ENCODE measurements at places on chromosomes 1 and 21.
A peak's percentile ranks its signal among the peaks of the same experiment; 100 is the strongest.

- no peak for DNase-seq
These were observed 9.3 kb downstream of the TMEM39B start for GRCh38 chr1:32082022-32082421.

DNA sequence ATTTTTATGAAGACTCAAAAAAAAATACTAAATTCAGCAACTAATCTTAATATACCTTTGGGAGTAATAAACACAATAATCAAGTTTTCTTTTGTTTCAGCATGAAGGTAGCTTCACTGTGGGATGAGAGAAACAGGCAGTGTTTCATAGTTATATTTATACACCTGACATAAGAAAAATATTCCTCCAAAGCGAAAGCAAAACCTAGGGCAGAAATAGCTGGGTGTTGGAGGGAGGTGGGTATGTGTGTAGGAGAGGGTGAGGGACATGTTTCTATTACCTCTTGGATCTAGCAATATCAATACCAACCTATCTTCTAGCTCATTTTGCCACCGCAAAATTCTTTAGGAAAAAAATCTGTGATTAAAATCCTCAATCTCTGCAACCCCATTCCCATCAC lies 24.9 kb upstream of the MAN1A2 start:
- no peak for DNase-seq

- no peak for DNase-seq
These were observed 135.9 kb upstream of the KCNK2 start for GRCh38 chr1:214946615-214947014.

- DNase-seq: no peak
These were observed 41.5 kb downstream of the IER5 start for GRCh38 chr1:181129771-181130606.

DNA sequence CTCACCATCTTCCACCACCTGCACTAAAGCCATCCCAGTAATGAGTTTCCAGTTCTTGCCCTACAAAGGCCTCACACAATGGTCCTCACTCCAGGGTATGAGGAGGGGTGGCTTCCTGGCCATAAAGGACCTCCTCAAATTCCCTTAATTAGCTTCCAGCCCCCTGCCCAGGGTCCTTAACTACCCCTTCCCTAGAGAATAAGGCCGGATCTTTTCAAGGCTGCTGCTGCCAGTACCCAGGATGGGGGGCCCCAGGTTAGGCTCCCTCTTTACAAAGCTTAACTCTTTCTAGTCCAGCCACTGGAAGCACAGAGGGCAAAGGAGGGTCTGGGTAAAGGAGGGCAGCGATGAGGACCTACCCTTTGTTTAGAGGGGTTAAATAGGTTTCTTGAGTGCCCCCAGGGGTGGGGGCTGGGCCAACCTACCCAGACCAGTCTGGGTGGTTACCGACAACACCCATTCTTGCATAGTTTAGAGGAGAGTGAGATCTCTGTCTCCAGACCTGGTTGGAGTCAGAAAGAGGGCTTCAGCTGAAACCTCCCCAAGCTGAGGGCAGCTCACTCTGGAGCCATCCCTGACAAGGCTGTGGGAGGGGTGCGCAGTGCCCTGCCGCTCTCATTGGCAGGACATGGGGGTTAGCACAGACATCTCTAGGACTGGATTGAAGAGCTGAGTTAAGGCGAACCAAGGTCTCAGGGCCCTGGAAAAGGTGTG lies 7.1 kb downstream of the BLACAT1 start:
- no peak for DNase-seq

- DNase-seq: no peak
These were observed 96.4 kb downstream of the S1PR1 start for GRCh38 chr1:101333186-101333585.

- DNase-seq: no peak
These were observed 23.8 kb downstream of the UBE4B start for GRCh38 chr1:10056599-10056987.

DNA sequence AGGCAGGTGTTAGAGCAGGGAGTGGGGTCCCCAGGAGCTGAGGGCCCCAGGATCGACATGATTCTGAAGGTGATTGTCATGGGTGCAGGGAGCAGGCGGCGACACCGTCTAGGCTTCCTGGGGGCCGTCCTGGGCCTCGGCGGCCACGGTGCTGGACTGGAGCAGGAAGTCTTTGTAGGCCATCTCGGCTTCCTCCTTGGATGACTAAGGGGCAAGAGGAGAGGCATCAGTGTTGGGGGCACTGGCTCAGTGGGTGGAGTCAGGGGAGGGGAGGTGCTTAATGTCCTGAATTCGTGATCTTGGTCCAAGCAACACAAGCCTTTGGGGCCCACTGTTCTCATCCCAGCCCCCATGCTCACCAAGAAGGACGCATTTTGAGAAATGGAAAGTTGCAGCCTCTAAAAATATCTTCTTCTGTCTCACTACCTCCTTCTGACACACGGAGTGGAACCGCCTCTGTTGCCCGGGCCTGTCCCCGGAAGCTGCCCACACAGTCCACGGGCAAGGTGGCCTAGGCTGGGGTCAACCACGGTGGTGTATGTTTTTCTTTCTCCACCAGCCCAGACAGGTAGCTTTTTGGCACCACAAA lies 8.6 kb upstream of the FCMR start:
- DNase-seq: no peak

DNA sequence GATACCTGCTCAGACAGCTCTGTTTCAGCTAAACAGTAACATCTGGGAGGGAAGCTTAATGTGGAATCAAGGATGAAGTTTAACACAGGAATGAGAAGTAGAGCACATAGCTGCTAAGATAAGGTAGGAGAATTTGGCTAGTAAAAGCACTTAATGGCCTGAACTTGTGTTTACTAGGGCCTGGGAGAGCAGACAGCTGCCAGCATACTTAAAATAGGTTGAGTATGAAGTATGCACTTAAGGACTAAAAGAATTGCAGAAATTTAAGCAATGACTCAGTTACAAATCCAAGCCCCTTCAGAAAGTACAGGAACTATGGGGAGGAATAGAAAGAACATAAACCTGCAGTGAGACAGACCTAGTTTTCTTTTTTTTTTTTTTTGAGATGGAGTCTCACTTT lies 53.0 kb downstream of the BACH1 start:
- DNase-seq: no peak

GRCh38 chr1:223114871-223115270 lies 28.2 kb downstream of the TLR5 start:
- DNase-seq: no peak

- DNase-seq: no peak
These were observed 78.0 kb downstream of the HLCS start for GRCh38 chr21:36888466-36888865.

- DNase-seq: no peak
These were observed 182.0 kb downstream of the AGBL4 start for GRCh38 chr1:49841767-49842166.

GRCh38 chr1:58620926-58621325 lies 43.9 kb upstream of the TACSTD2 start:
- DNase-seq: peak; percentile 7

Measured in Caki2 (cell line).